M059J (cell line): ENCODE measurements at places on chromosomes 1 and 21.
A peak's percentile ranks its signal among the peaks of the same experiment; 100 is the strongest.

DNA sequence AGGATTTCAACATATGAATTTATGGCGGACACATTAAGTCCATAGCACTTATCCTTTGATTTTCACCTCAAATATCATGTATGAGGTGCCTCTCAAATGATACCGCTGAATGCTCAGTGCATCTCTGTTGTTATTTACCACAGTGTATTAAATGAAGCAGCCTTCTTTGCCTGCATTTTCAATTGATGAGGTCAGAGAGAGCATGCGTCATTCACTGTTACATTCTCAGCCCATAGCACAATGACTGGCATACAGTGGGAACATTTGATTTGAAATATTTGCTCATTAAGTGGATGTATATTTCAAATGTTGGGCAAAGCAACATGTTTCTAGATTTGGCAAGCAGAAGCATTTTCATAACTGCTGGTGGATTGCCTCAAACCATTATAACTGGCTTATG lies 45.7 kb downstream of the LRRC7 start:
- DNase-seq = peak; percentile 31

DNA sequence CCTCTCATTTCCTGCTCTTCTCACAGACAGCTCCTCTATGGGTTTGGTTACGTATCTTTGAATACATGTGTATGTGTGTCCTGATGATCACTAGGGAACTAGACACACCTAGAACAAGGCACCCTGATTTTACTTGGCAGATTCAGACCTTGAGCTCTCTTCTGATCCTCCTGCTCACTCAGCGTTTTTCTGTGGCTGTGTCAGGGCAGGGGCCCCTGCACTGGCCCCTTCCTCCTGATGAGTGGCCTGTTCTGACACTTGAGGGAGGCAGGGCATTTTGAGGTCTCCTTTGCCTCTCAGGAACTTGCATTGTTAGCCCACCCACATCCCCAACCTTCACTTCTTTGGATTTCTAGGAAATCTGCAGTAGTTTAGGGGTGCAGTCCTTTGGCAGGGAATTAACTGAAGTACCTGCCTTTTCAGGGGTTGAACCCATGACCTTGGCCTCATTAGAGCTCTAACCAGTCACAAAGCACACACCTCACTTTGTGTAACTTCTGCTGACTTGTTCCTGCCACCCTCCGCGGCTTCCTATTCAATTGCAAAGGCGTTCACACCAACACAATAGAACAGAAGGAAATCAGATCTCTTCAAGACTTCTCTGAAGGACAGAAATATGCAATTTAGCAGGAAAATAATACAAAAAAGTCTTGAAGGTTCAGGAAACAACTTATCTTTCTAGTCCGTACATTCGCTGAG lies 8.8 kb downstream of the SMYD2 start:
- no peak for DNase-seq

GRCh38 chr1:93681101-93681988 lies at the start of gene BCAR3:
BCAR3 (minus strand) TSS chr1:93681837; CDS start chr1:93674930, 6,907 bp downstream.
- DNase-seq = peak; percentile 84

DNA sequence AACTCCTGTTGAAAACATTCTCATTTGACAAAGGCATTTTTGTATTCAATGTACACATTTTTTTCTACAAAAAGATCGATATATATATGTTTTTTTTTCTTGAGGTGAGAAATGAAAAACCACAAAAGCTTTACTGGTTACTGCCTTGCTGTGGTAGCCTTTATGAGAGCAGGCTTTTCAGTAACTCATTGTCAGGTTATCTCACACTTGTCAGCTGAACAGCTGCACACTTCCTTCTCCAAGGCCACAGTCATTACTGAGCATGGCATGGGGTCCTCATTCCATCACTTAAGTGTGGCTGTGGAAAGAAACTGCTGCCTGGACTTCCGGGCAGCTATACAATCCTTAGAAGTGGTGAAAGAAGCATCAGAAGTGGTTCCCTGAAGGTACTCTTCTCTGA lies 169.3 kb upstream of the ZP4 start:
- DNase-seq = no peak

DNA sequence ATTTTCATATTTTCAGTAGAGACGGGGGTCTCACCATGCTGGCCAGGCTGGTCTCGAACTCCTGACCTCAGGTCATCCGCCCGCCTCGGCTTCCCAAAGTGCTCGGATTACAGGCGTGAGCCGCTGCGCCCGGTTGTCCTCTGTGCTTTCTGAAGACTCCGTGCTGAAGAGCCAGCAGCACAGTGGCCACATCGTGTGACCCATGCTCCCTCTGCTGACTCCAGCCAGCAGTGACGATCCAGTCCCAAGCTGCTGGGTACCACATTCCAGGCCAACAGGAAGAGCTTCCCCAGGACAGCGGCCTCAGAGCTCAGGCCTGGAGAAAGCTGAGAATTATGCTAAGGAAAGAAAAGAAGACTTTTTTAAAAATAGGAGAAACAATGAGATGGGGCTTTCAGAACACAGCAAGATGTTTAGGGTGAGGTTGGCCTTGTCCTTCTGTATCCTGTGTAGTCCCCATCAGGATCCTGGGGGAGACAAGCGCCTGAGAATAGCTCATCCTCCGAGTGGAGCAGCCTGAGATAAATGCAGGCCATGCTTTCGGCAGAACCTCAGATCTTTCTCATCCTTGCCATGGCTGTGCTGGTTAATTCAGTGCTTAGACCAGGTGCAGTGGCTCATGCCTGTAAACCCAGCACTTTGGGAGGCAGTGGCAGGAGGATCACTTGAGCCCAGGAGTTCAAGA lies 207.1 kb downstream of the SLC35F3 start:
- DNase-seq = peak; percentile 75

- no peak for DNase-seq
Measured at GRCh38 chr1:1883092-1883873, 7.6 kb downstream of the GNB1 start.

DNA sequence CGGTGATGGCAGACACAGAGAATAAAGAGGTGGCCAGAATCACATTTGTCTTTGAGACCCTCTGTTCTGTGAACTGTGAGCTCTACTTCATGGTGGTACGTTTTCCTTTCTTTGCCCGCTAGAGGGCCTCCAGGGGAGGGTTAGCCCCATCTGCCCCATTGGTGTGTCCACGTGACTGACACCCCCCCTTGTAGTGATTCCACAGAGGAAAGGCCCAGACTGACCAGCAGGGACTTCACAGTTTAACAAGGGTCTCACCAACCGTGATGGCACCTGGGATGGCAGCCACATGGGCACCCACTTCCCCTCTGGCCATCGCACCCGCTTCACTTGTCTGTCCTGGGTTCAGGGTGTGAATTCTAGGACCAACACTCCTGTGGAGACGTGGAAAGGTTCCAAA lies 22.3 kb upstream of the SARS1 start:
- DNase-seq = no peak

GRCh38 chr1:240644732-240645131 lies 32.8 kb upstream of the GREM2 start:
- peak; percentile 44 for DNase-seq

- DNase-seq = no peak
Measured at GRCh38 chr1:228316589-228317387, 89.8 kb downstream of the TRIM11 start.

- DNase-seq = no peak
Measured at GRCh38 chr1:86318436-86318835, 77.7 kb downstream of the ODF2L start.

DNA sequence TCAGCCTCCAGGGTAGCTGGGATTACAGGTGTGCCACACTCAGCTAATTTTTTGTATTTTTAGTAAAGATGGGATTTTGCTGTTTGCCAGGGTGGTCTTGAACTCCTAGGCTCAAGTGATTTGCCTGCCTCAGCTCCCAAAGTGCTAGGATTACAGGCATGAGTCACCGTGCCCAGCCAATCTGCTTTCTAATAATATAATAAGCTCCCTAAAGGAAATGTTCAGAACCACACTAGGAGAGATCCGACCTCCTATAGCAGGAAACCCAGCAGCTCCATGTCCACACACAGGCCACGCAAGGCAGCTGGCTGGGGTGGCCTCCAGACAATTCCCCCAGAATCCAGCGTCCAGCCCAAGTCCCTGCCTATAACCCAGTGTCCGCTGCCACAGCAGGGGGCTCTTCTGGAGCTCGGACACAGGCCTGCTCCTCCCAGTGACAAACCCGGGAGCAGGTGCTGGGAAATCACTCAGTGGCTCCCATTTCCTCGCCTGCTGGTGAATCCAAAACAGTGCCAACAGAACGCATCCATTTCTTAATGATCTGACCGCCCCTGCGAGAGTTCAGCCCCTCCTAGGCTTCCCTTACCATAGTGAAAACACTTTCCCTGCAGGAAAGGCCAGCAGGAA lies 7.5 kb downstream of the RIPK4 start:
- peak; percentile 81 for DNase-seq

- no peak for DNase-seq
Measured at GRCh38 chr1:95475686-95476457, 241.9 kb downstream of the RWDD3 start.

DNA sequence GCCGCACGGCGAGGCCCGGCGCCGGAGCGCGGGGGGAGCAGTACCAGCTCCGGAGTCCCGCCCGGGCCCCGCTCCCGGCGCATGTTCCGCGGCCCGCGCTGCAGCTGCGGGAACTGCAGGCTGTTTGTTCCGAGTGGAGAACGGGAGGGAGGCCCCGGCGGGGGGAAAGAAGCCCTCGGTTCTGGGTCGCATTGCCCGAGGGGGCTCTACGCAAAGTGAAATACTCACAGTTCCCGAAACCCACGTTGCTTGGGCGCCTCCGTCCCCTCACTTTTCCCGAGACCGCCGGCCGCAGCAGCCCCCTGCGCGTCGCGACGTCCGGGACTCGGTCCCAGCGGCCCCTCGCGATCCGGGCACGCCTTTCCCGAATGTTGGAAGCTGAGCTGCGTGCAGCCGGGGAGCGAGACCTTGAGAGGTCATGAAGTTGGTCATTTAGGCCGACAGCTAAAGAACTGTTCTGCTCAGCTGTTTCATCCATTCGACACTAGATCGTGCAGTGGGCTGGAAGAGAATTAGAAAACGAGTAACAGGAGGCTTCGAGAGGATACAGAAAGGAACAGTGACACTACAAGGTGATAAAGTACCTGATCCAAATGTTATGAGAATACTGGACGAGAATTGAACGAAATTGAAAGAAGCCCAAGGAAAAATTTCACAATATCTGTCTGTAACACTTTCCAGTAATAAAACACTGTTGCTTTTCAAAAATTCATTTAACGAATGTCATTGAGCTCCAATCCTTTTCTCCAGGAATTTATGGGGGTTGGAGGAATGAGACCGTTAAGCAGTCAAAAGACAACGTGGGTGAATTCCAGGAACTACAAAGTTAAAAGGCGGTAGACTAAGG lies 657 bp upstream of the LIN9 start:
- peak; percentile 49 for DNase-seq

DNA sequence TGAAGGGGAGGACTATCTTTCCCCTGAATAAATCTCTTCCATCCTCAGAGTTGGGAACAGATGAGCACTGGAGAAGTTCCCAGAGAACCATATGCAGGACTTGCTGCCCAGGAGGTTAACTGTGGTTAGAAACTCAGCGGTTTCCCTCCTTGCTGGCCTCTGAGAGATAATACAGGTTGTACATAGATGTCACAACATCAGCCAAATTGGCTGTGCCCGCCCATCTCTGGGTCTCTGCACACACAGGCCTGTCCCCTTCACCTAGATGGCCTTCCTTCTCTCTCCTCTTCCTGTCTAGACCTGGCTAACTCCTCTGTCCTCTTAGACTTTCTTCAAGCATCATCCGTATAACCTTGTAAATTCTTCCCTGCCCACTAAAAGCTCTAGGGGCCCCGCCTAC lies 5.7 kb downstream of the RGS5 start:
- DNase-seq = no peak

DNA sequence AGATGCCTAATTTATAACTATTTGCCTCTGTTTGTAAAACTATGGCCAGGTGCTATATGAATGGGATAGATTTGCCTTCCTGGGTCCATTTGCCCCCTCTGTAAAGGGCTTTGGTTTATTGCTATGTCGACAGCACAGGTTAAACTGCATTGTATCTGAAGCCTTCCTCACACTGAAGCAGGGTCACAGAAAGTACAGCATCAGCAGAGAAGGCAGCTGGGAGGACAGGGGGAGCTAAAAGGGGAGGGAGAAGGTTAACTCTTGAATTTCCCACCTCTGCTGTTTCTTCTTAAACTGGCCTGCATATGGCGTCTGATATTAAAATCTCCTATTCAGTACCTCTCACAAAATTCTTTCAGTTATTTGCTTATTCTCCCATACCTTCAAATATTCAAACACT lies 297.4 kb downstream of the TM2D1 start:
- no peak for DNase-seq

DNA sequence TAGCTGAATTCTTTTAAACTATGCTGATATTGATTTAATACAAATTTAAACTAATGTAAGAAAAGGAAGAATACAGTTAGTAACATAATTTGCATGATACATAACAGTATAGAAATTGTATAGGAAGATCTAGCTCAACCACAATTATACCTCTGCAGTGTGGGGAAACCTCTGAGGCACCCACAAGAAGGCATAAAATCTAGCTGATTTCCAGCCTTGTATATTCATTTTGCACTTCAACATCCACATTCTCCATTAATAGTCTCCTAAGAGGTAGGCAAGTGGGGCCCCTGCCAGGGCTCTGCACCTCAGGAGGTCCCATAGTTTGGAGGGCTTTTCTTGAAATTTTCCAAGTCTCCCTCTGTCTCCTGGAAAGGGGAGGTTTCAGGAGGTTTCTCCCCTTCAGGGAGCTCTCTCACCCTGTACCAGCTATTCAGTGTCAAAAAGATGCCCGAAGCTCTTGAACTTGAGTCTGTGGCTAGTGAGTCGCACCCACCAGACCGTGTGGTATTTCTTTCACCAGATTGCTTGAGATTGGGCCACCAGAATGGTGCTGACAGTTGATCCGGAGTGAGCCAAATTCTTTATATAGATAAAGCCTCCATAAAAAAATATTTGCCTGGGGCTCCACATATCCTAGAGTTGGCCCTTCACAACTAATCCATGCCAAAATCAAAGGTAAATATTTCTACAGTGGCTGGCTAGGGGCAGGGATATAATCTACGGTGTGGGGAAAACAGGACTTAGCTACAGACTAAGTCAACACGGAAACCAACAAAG lies 108.2 kb downstream of the TIAM1 start:
- no peak for DNase-seq

DNA sequence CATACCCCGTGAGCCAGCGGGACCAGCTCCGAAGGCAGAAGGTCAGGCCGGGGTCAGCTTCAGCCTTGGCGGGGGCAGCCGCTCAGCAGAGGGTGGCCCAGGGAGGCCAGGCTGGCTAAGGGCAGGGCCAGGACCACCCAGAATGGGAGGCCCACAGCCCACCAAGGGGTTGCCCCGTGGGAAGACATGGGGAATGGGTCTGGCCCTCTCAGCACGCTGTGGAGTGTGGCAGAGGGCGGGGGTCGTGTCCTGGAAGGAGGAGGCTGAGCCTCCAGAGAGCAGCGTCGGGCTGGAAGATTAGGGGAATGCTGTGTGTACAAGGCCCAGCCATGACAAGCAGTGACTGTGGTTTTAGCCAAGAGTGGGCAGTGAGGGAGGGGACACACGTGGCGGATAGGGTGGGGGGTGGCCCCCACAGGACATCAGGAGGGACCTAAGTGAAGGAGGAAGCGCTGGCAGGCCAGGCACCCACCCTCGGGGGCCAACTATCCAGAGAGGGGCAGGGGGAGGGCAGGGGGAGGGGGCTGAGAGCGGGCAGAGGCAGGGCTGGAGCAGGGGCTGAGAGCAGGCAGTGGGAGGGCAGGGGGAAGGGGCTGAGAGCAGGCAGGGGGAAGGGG lies 43.9 kb upstream of the POFUT2 start:
- DNase-seq = no peak

GRCh38 chr1:222454782-222455181 lies 93.1 kb downstream of the HHIPL2 start:
- no peak for DNase-seq

- no peak for DNase-seq
Measured at GRCh38 chr1:85220756-85221201, 20.0 kb upstream of the SYDE2 start.

GRCh38 chr1:12179111-12179519 lies 12.3 kb downstream of the TNFRSF1B start:
- DNase-seq = peak; percentile 87

- DNase-seq = no peak
Measured at GRCh38 chr1:201404722-201405483, 5.8 kb upstream of the LAD1 start.
